ENCODE measurements at places on chromosomes 11 and 22.

DNA sequence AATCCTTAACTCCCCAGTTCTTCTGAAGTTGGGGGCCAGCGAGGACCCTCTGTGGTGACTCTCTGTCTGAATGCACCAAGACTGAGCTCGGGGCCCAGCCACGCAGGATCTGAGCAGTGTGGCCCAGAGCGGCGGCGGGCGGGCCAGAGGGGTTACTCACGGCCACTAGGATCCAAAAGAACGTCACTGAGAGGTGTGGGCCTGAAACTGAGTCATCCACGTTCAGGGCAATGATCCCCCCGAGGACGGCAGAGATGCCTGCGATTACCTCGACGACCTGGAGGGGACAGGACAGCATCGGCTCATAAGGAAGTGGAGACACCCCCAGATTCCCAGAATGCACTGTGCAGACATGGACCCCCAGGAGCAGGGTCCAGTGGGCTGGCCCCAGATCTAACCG lies 11.2 kb downstream of the MLC1 start:
- no peak for DNase-seq

DNA sequence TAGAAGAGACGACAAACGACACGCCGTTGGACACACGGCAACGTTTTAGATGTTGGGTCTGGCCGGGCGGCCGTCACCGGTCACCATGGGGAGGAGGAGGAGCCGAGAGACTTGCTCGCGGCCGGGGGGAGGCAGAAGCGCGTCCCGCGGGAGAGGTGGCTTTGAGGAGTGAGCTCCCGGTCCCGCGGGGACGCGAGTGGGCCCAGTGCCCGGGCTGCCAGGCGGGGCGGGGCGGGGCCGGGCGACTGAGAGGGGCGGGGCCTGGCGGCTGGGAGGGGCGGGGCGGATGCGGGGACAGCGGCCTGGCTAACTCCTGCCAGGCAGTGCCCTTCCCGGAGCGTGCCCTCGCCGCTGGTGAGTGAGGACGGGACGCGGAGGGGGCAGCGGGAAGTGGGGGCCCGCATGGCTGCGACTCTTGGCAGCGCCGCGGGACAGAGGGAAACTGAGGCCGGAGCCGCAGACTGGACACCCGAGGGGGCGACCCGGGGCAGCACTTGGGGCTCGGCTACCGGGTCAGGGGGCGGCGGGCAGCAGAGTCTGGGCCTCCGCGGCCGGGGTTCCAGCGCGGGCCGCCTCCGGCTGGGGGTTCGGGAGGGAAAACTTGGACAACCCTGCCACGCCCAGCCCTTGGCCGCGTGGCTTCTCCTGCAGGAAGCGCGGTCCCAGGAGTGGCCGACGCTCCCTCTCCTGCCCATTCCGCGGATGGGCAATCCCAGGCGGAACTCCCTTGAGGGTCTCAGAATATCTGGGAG lies at the start of gene TSPO:
TSPO (plus strand) TSS at position 309 of the 752 bp plus-strand sequence. CDS start 7,680 bp downstream, outside the sequence.
- DNase-seq, result no peak

DNA sequence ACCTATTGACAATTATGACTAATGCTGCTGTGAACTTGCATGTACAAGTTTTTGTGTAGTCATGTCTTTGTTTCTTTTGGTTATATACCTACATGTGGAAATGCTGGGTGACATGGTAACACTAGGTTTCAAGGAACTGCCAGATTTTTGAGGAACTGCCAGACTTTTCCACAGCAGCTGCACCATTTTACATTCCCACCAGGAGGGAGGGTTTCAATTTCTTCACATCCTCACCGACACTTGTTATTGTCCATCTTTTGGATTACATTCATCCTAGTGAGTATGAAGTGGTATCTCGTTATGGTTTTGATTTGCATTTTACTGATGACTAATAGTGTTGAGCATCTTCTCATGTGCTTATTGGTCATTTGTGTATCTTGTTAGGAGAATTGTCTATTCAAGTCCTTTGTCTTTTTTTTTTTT lies 13.3 kb downstream of the CLDN5 start:
- DNase-seq, result no peak

- no peak for DNase-seq
Observed at GRCh38 chr11:126487711-126488110, 132.2 kb downstream of the ST3GAL4 start.

DNA sequence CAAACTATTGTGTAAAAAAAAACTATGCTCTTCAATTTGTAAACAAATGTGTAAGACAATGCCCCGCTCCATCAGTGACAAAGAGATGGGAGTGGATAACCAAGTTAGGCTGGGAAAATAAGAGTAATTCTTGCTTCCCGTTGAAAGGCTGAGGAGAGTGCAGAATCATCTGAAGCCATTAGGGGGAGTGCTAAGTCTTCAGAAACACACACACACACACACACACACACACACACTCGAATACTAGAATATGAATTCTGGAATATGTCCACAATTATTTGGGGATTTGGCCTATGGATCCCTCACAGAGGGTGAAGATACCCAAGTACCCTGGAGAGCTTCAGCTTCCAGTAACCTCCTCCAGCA lies 27.8 kb upstream of the ROBO3 start:
- DNase-seq, result peak; percentile 50

- no peak for DNase-seq
Observed at GRCh38 chr11:78346799-78347198, 70.8 kb downstream of the GAB2 start.

DNA sequence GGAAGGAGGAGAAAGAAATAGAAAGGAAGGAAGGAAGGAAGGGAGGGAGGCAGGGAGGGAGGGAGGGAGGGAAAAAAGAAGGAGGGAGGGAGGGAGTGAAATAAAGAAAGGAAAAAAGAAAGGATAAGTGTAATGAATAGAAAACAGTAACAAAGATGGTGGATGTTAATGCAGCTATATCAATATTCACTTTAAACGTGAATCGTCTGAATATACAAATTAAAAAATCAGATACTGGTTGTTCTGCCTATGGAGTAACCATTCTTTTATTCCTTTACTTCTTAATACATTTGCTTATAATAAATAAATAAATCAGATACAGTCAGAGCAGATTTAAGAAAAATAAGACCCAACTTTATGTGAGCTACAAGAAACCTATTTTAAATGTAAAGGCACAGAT lies 1520.4 kb downstream of the TBC1D22A start:
- DNase-seq, result no peak

- DNase-seq, result no peak
Observed at GRCh38 chr11:12009617-12010321, 1.3 kb upstream of the DKK3 start.

DNA sequence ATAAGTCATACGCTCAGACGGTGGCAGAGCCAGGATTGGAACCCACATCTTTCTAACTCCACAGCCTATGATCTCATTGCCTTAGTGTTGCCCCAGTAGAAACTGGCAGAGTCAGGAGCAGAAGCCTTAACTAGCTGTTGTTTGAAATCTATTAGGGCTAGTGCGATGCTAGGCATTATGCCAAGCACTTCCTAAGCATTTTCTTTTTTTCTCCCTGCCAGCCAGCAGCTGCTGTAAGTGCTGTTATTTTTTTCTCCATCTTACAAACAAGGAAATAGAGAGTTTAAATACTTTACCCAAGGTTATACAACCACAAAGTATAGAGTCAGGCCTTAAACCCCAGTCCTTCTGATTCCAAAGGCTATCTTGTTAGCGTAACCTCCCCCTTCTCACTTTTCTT lies 161.0 kb upstream of the SORL1-AS1 start:
- no peak for DNase-seq

GRCh38 chr11:58674609-58675008 lies 52.1 kb downstream of the CNTF start:
- DNase-seq, result no peak

- DNase-seq, result no peak
Observed at GRCh38 chr11:90453525-90453924, 230.7 kb upstream of the CHORDC1 start.

- no peak for DNase-seq
Observed at GRCh38 chr22:39297490-39298240, 21.8 kb downstream of the RPL3 start.

GRCh38 chr22:40911772-40912171 lies 39.4 kb upstream of the RBX1 start:
- no peak for DNase-seq

DNA sequence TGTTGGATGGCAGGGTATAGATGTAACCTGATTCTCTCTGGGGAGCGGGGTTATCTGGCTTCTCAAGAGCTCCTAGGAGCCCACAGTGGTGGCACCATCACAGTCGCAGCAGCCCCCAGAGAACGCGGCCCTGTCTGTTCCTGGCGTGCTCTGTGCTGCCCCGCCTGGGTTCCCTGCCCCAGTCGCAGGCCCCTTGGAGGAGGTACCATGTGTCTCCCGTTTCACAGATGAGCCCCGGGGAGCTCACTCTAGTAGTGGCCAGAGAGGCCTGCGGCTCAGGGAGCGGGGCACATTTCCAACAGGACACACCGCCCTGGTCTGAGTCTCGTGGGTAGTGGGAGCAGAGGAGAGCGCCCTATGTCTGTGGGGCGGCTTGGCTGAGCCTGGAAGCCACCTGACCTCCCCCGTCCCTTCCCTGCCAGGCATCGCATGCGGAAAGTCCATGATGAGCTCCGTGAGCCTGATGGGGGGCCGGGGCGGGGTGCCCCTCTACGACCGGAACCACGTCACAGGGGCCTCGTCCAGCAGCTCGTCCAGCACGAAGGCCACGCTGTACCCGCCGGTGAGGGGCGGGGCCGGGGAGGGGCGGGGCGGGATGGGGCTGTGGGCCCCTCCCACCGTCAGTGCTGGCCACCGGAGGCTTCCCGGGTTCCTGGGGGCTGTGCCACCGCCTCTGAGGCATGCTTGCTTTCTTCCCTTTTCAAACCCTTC lies 21.0 kb upstream of the PPP6R3 start:
- DNase-seq, result no peak

DNA sequence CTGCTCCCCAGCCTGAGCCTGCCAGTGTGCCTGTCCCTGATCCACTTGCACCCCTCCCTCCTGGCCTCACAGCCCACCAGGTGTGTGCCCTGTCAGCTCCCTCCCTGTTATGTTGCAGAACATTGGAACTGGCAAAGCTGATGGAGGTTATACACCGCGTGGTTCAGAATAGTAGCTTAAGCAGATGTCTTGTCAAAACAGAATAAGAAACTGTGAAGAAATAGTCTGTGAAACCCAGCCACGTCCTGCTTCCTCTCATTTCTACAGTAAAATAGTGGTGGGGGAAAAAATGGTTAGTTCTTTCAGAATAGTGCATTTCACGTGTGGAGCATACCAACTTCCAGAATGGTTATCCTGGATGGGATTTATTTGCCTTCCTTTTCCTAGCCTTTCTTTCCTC lies 161.2 kb upstream of the NAV2 start:
- DNase-seq, result no peak

DNA sequence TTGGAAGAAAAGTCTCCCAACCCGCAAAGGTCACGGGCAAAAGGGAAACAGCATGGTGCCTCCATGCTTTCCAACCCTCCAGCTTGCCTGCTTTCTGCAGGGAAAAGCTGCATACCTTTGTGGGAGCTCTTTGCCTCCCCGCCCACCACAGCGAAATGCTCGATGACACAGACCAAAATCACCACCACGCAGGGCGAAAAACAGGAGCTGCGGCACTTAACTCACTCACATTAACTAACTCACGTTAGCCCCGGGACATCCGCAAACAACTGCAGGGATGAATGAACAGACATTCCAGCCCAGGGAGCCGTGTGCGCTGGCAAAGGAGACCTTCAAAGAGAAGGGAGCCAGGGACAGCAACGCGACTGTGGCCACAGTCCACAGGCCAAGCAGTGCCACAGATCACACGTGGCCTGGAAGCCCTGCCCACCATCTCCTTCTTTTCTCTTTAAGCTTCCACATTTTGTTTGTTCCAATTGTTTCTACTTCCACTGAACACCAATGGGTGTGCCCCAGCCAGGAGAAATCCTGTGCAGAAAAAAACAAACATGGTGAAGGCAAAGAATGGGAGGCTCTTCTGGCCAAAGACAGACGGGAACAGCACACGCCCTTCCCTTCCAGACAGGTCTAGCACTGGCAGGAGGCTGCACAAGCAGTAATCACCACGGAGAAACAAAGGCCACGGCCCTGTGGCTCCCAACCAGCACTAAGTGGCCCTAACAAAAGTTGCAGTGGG lies 39.3 kb downstream of the DUSP8 start:
- no peak for DNase-seq

DNA sequence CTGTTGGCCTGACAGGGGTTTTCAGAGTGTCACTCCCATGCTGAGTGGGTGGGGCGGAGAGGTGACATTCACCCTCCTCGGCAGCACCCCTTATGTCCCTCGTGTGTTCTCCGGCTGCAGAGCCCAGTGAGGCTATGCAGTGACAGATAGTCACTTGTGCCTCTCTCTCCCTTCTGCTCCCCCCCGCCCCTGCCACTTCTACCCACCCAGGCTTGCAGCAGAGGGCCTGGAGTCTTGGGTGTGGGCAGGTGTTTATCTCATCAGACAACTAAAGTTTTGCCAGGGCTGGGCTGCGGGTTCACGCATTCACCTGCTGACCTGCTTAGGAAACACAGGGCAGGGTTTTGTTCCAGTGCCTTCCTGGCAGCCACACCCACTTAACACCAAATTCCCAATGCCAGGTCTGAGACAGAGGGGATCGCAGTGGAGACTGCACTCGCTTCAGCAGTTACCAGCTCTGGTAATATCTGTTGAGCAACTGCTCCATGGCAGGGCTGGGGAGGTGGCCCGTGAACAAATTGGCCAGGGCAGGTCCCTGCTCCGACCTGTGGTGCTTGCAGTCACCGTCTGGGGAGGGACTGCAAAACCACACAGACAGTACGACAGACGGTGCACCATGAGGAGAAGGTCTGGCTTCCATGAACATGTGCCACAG lies 50.5 kb upstream of the ADA2 start:
- DNase-seq, result no peak

DNA sequence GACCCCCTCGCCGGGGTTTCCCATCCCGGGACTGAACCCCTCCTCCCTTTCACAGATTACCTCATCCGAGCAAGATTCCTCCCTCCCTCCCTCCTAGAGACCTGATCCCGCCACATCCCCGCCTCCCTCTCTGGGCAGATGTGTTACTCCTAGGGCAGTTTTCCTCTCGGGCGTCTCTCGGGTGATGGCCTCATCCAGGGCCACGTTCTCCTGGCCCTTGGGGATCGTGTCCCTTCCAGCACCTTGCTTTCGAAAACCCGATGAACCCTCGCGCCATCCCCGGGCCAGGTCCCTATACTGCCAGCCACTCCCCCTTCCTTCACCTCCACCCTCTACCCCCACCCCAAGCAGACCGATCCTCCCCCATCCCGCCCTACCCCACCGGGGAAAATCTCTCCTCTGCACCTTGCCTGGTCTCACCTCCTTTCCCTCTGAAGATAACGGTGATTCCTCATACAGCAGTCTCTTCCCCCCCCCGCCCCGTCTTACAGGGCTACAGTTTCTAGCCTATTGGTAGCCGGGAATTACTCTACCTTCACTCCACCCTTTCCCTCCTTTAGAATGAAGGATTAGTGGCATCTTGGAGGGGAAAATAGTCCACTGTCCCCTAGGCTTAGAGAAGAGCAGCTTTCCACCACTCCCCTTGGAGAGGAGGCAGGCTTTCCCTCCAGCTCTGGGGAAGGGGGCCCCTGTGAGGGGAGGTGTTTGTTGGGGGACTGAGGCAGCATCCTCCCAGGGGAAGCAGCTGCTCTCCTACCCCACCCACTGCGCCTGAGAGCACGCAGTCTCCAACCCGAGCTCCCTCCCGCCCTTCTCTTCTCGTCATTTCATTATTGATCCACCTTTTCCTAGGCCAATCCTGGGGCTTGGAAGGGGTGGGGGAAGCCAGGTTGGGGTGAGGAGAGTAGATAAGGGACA lies 1.2 kb downstream of the KMT2A start:
- DNase-seq, result peak; percentile 78
